RPMI7951 (cell line): ENCODE measurements at places on chromosomes 4 and X.

- DNase-seq: no peak
Observed at GRCh38 chr4:145709336-145709735, 29.4 kb downstream of the C4orf51 start.

DNA sequence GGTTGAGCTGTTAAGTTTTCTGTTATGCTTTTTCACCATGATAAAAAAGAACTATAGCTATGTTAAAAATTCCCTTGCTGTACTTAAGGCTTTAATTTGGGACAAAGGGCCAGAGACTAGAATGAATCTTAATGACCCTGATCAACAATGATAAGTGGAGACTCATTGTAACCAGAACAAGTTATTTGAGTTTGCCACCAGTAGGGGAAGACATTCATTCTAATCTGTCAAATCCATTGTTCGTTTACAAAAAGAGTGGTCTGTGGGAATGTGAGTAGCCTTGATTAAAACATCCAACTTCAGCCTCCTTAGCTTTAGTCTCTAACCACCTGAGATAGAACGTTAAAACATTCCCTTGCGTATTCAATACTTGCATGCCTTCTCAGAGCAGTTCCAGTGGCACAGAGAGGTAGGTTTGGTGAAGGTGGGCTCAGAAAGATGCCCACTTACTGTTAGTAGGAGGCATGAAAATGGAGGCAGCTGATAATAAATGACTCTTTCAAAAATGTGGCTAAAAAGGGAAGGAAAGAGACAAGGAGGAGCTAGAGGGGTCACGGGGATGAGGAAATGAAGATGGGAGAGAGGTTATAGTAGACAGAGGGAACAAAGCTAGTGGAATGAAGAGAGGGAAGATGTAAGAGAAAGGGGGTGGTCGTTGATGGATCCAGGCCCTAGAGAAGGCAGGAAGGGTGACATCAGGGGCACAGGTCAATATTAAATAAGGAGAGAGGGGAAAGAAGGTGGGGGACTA is 66.2 kb downstream of the EGF start:
- no peak for DNase-seq

GRCh38 chr4:3365871-3366842 is 73.3 kb downstream of the RGS12 start:
- DNase-seq: no peak

GRCh38 chr4:128877934-128878333 is 68.4 kb downstream of the JADE1 start:
- no peak for DNase-seq

GRCh38 chr4:25723409-25723808 is 67.8 kb downstream of the SLC34A2 start:
- no peak for DNase-seq

GRCh38 chrX:148854306-148854705 is 353.9 kb downstream of the AFF2 start:
- peak; percentile 90 for DNase-seq

DNA sequence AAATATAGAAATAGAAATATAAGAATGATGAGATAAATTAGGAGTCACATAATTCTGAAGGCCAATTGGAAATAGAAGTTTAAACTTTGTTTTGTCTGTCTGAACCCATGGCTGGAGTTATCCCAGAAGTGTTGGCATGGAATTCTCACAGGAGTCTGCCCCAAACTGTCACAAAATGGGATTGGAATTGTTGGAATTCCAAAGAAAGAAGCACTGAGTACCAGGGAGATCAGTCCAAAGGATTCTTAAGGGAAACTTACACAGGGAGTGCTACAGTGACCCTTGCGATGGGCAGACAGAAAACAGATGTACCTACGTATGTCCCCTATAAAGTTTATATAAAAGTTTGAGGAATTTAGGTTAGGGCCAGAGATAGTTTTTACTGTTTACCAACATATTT is 1607.7 kb downstream of the ARAP2 start:
- DNase-seq: no peak

DNA sequence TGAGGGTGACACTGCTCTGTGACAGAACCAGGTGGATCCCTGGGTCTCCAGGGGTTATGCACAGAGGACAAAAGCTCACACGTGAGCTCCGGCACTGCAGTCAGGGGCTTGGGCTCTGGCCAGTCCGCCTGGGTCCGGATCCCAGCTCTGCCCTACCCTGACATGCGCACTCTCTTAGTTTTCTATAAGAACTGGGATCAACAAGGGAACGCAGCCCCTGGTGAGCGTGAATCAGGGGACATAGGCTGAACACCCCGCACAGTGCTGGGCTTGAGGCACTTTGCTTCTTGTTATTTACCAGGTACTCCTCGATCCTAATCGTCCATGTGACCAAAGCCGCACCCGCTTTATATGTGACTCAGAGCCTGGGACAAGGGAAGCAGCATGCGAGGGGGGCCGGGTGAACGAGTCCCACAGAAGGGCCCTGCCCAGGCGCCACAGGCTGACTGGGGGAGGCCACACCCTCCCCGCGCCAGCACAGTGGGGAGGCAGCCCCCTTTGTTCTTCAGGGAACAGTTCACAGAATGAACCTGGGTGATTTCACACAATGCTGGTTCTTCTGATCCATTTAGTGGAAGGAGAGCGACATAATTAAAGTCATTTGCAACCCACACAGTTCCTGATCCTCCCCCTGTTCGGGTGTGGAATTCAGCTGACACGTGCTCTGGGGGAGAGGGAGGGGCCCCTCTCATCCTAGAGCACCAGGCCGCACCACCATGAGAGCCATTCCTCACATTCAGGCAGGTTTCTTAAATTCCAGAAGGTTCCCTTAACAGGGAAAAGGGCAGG is 55.5 kb downstream of the WFS1 start:
- DNase-seq: peak; percentile 50
